Endodermal cell (in vitro differentiated cells): ENCODE measurements at places on chromosomes 1 and 21. TPM values are rescaled to one million over a fixed set of nuclear protein-coding genes. Genes with fewer than 3 reads are reported as not detected.

- no peak for DNase-seq
- no peak overlapping the region for H3K4me3 ChIP-seq
- no peak overlapping the region for H3K27ac ChIP-seq
Observed at GRCh38 chr1:89810880-89811279, 10.0 kb upstream of the LRRC8D start.

DNA sequence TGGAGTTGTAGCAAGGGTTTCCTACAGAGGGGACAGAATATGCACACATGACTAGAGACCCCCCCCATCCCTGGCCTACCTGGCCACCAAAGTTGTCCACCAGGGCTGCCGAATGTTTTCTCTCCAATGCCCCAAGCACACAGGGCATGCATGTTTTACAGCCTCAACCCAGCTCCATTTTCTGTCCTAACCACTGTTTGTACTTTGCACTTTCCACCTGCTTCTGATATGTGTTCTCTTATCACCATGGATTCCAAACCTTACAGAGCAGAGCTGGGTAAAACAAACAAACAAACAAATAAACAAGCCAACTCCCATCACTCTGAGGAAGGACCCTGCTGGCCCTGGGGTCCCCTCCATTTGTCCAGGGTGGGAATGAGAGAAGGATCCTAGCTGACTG is 27.3 kb downstream of the CLIC6 start:
- H3K27me3 ChIP-seq = peaks cover 7% of the 10 kb centered on the region
- H3K4me1 ChIP-seq = peaks cover 2% of the 10 kb centered on the region
- no peak for DNase-seq
- no peaks in the 10 kb centered on the region for H3K36me3 ChIP-seq
- no peak overlapping the region for H3K27ac ChIP-seq
- no peak overlapping the region for H3K4me3 ChIP-seq

- no peak for DNase-seq
- H3K4me1 ChIP-seq = peaks cover 11% of the 10 kb centered on the region
- H3K27ac ChIP-seq = no peak overlapping the region
- H3K4me3 ChIP-seq = no peak overlapping the region
Observed at GRCh38 chr1:55034476-55035133, 4.7 kb upstream of the PCSK9 start.

DNA sequence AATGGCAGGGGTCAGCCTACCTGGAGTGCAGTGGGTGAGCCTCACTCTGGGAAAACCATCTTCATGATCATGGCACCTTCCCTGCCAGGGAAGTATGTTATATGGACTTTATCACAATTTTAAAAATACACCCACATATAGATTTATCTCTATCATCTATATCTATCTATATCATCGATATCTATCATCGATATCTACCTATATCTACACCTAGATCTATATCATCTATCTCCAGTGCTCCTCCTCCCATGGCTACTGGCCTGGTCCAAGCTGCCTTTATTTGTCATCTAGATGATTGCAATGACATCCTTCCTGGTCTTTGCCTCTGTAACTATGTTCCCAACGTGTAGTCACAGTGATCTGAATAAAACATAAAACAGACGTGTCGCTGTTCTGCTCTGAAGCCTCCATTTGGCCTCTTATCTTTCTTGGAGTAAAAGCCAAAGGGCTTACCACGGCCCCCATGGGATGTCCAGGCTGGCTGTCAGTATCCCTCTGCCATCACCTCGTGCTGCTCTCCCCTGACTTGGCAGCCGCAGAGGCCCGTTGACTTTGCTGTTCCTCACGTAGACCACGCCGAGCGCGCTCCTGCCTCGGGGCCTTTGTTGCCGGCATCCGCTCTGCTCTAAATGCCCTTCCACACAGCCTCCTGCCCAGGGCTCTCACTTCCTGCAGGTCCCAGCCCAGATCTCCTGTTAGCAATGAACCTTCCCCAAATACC is 20.6 kb upstream of the KIF26B start:
- H3K27ac ChIP-seq = no peak overlapping the region
- H3K27me3 ChIP-seq = no peaks in the 10 kb centered on the region
- H3K4me1 ChIP-seq = no peaks in the 10 kb centered on the region
- no peaks in the 10 kb centered on the region for H3K36me3 ChIP-seq
- no peak overlapping the region for H3K4me3 ChIP-seq
- no peak for DNase-seq

The CNIH3 gene
- 6.6 to 9.6 TPM (median 7.0 TPM) in 3 replicates for total RNA-seq

The TMCC2 gene
- 4.4 and 5.2 TPM in 2 replicates for total RNA-seq

The AIRE gene
- total RNA-seq = 2.6 and 2.7 TPM in 2 replicates

- H3K27ac ChIP-seq = no peak overlapping the region
- H3K4me1 ChIP-seq = peaks cover 9% of the 10 kb centered on the region
- peak overlapping the region; percentile 84 for H3K4me3 ChIP-seq
- peaks cover 11% of the 10 kb centered on the region for H3K36me3 ChIP-seq
- H3K27me3 ChIP-seq = no peaks in the 10 kb centered on the region
Observed at GRCh38 chr1:32743380-32744070, 41.0 kb upstream of the SYNC start.

The SHISAL2A gene
- 1.5 to 6.7 TPM (median 2.5 TPM) in 3 replicates for total RNA-seq

DNA sequence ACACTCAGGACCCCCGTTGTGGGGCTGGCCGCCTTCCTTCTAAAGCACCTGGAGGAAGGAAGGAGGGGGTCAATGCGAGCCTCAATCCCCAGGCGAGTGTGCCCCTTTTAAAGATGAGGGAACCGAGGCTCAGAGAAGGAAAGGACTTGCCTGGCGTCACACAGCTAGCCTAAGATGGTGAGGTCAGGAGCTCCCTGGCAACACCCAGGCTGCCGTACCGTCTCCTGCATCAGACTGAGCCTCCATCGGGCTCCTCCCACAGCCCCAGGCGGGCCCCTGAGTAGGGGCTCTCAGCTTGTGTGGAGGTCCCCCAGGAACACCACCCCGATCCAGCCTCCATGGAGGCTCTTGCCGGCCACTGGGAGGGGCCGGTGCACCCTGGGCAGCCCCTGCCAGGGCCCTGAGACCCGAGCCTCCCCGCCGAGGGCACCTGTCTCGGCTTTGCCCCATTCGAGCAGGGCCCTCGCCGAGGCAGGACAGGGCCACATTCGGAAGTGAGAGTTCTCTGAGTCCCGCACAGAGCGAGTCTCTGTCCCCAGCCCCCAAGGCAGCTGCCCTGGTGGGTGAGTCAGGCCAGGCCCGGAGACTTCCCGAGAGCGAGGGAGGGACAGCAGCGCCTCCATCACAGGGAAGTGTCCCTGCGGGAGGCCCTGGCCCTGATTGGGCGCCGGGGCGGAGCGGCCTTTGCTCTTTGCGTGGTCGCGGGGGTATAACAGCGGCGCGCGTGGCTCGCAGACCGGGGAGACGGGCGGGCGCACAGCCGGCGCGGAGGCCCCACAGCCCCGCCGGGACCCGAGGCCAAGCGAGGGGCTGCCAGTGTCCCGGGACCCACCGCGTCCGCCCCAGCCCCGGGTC is at the start of gene AIRE:
Gene AIRE, plus strand, starts transcription at position 739 of the 855 bp plus-strand sequence. CDS start 131 bp downstream, outside the sequence.
- no peak within 1 kb of the TSS for H3K4me3 ChIP-seq
- H3K27ac ChIP-seq = no peak within 1 kb of the TSS
- peak; percentile 78 for DNase-seq
- H3K36me3 ChIP-seq = no peaks in the 10 kb centered on the region

DNA sequence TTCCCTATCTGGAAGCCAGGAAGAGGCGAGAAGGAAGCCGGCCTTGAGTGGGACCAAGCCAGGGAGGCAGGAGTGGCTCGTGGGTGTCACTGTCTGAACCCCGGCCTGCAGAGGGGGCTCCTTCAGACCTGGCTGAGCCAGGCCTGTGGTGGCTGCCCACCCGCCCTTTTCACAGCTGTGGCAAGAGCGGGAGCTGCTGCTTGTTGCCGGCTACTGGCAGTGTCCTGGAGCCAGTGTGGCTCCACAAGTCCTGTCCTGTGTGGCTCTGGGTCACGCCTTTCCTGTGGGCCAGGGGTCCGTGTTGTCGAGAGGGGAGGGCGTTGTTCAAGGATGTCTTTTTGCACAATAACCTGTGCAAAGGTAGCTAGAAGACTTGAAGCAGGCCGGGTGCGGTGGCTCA is 1.3 kb downstream of the PFKL start:
- peak overlapping the region; percentile 89 for H3K4me3 ChIP-seq
- H3K27ac ChIP-seq = no peak overlapping the region
- DNase-seq = no peak
- no peaks in the 10 kb centered on the region for H3K27me3 ChIP-seq

DNA sequence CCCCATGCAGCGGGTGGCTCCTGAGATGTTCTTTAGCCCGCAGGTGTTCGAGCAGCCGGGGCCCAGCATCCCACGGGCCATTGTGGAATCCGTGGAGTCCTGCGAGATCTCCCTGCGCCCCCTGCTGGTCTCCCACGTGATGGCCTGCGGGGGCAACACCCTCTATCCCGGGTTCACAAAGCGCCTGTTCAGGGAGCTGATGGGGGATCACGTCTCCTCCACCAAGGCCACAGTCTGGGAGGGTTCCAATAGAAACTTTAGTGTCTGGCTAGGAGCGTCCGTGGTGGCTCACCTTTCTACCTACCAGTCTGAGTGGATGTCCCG is 71.0 kb downstream of the ACTL8 start:
- no peak overlapping the region for H3K4me3 ChIP-seq
- peak; percentile 88 for DNase-seq
- H3K4me1 ChIP-seq = no peaks in the 10 kb centered on the region

GRCh38 chr1:221101807-221102605 is 222.8 kb downstream of the HLX start:
- no peak overlapping the region for H3K27ac ChIP-seq
- no peaks in the 10 kb centered on the region for H3K27me3 ChIP-seq
- H3K4me3 ChIP-seq = no peak overlapping the region
- no peak for DNase-seq
- H3K36me3 ChIP-seq = no peaks in the 10 kb centered on the region

DNA sequence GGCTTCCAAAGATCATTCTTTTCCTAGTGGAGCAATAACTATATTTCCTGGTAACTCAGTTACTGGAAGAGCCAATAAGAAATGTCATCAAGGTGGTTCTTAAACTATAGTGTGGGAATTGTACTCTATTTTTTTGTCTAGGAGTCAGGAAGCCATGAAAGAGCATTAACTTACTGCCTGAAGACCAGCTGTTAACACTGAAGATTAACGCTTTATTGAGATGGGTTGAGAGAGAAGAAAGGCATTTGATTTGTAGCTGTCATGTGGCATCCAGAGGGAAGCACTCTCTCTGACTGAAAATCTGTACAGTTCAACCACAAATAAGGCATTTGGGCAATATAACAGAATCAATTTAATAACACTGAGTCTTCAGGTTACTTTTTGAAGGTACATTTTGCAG is 76.0 kb downstream of the DNM3 start:
- no peak overlapping the region for H3K27ac ChIP-seq
- H3K27me3 ChIP-seq = no peaks in the 10 kb centered on the region
- H3K4me1 ChIP-seq = no peaks in the 10 kb centered on the region

DNA sequence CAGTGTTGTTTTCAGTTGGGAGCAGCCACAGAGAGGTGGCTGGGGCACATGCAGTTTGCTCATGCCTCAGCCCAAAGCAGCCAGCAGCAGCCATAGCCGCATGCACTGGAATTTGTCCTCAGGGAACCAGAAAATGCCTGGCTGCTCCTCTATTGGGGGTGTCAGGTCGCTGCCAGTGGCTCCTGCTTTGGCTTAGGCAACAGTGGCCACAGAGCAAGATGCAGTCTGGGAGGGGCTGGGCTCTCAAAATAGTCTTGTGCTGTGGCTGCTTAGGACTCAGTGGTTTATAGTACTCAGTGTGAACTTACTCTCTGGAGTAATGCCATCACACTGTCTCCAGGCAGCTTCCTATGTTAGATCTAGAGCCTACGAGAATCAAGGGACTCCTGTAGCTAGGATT is 25.0 kb downstream of the CD55 start:
- H3K27ac ChIP-seq = no peak overlapping the region
- no peaks in the 10 kb centered on the region for H3K4me1 ChIP-seq
- no peak overlapping the region for H3K4me3 ChIP-seq

DNA sequence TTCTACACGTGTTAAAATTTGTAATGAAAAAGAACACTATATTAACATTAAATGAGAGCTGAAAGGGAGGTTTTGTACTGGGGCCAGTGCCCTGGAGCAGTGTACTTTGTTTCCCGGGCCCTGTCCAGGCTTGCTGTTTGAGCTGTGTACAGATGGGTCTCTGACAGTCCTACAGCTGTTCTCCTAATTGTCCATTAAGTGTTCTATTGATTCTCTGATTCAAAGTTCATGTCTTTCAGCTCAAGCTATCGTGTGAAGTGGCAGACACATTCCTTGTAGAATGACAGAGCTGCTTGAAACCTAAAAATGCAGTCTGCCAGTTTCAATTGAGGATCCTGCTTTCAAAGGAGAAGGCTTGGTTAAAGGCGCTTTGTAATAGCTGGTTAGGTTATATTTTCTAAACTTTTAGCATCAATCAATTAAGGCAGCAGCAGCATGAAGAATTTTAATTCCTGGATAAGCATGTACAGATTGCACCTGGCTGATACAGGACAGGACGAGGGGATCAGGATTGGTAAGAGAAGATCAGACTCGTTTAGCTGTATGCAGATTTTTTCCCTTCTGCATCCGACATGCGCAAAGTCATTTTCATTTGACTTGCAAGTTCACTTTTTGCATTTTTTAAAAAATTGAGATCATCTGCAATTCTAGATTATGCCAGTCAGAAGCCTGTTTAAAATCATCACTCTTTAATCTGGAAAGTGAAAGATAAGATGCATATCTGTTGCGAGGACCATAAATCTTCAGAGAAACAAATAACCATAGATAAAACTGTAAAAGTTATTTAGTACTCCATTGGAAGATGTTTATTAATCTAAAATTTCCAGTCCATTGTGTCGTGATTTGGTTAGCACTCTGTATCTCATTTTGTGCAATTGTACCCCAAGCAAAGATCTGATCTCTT is 98.5 kb downstream of the ATG4C start:
- no peak overlapping the region for H3K4me3 ChIP-seq
- H3K27ac ChIP-seq = peak overlapping the region; percentile 54
- H3K27me3 ChIP-seq = no peaks in the 10 kb centered on the region
- H3K4me1 ChIP-seq = no peaks in the 10 kb centered on the region

DNA sequence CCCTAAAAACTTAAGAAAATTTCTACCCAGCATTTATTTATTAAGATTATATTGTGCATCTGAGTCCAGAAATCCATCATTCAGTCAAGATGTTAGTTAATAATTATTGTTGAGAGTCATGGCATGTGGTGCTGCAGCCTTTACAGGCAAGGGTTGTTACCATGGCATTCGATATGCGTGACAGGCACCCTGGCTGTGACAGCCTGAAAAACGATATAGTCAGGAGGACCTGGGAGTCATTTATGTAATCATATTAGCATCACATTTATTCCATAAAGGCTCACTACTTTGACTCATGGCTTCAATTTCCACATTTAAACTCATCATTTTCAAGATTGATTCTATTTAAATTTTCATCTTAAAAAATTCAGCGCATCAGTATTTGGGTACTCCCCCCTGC is 68.0 kb downstream of the CACHD1 start:
- no peak overlapping the region for H3K4me3 ChIP-seq
- H3K27me3 ChIP-seq = no peaks in the 10 kb centered on the region
- H3K4me1 ChIP-seq = peaks cover 12% of the 10 kb centered on the region
- no peak overlapping the region for H3K27ac ChIP-seq
- H3K36me3 ChIP-seq = no peaks in the 10 kb centered on the region

The RNU1-3 gene
- total RNA-seq = 2,483 and 2,807 TPM in 2 replicates
